ENCODE measurements at places on chromosomes 11 and 22. TPM values are rescaled to one million over a fixed set of nuclear protein-coding genes. Genes with fewer than 3 reads are reported as not detected.

OR56A1 gene
- not detected for total RNA-seq

KRTAP5-7 gene
- not detected for total RNA-seq

EPS8L2 gene
- 64.8 TPM for total RNA-seq

TRMT2A gene
- total RNA-seq = 24.7 TPM

ST14 gene
- total RNA-seq = 0.18 TPM

PATE4 gene
- not detected for total RNA-seq

ARFIP2 gene
- 56.6 TPM for total RNA-seq

ESAM gene
- 12.0 TPM for total RNA-seq

C11orf42 gene
- total RNA-seq = not detected

POU2AF3 gene
- 1.2 TPM for total RNA-seq

SUSD2 gene
- total RNA-seq = 56.4 TPM

DEFB131B gene
- not detected for total RNA-seq

STK33 gene
- 4.0 TPM for total RNA-seq

LAMTOR1 gene
- total RNA-seq = 142 TPM

SLC22A6 gene
- not detected for total RNA-seq

OR2AG1 gene
- not detected for total RNA-seq

GGTLC2 gene
- not detected for total RNA-seq

MPEG1 gene
- total RNA-seq = not detected

HOATZ gene
- not detected for total RNA-seq

NAALAD2 gene
- total RNA-seq = not detected

OR6T1 gene
- not detected for total RNA-seq

GPHA2 gene
- total RNA-seq = not detected

CEND1 gene
- total RNA-seq = 2.4 TPM

CSNK1E gene
- total RNA-seq = 82.2 TPM

FBLN1 gene
- total RNA-seq = 46.6 TPM

SLN gene
- total RNA-seq = 1.6 TPM

OVOL1 gene
- not detected for total RNA-seq

KDM4D gene
- 0.40 TPM for total RNA-seq

DEPDC7 gene
- 9.1 TPM for total RNA-seq

CCDC85B gene
- 20.0 TPM for total RNA-seq

CALCA gene
- total RNA-seq = 0.35 TPM

NRGN gene
- 12.6 TPM for total RNA-seq

OR51E1 gene
- total RNA-seq = not detected

TMEM25 gene
- 0.73 TPM for total RNA-seq

MAPK8IP1 gene
- 6.7 TPM for total RNA-seq

EIF3D gene
- total RNA-seq = 155 TPM

HYOU1 gene
- total RNA-seq = 54.5 TPM

POTEH gene
- total RNA-seq = not detected

ATP5MG gene
- total RNA-seq = 218 TPM

KRTAP5-10 gene
- total RNA-seq = not detected

TMEM86A gene
- total RNA-seq = 0.29 TPM

CCDC89 gene
- not detected for total RNA-seq

BDNF gene
- 8.7 TPM for total RNA-seq

HTR3B gene
- not detected for total RNA-seq

SYT13 gene
- 7.2 TPM for total RNA-seq

FAM227A gene
- total RNA-seq = 0.80 TPM

HMBS gene
- total RNA-seq = 43.9 TPM

TUT1 gene
- total RNA-seq = 17.7 TPM

CHRNA10 gene
- total RNA-seq = 1.9 TPM

RAB3IL1 gene
- total RNA-seq = 15.7 TPM

RHOG gene
- total RNA-seq = 80.3 TPM

KCNK4 gene
- total RNA-seq = 0.21 TPM

NPAS4 gene
- not detected for total RNA-seq

PGR gene
- total RNA-seq = not detected

HORMAD2 gene
- not detected for total RNA-seq

Data from A549 treated with ZK216348 at 1 μM for 4 hours (cell line).